Neural progenitor cell (in vitro differentiated cells): ENCODE measurements at places on chromosomes 11 and 22. TPM values are rescaled to one million over a fixed set of nuclear protein-coding genes. Genes with fewer than 3 reads are reported as not detected.

- DNase-seq = no peak
- no peak overlapping the region for H3K27ac ChIP-seq
- no peaks in the 10 kb centered on the region for H3K4me1 ChIP-seq
- H3K36me3 ChIP-seq = no peaks in the 10 kb centered on the region
- H3K4me3 ChIP-seq = no peak overlapping the region
- H3K27me3 ChIP-seq = no peaks in the 10 kb centered on the region
Measured at GRCh38 chr11:128379587-128380580, 207.5 kb downstream of the ETS1 start.

DNA sequence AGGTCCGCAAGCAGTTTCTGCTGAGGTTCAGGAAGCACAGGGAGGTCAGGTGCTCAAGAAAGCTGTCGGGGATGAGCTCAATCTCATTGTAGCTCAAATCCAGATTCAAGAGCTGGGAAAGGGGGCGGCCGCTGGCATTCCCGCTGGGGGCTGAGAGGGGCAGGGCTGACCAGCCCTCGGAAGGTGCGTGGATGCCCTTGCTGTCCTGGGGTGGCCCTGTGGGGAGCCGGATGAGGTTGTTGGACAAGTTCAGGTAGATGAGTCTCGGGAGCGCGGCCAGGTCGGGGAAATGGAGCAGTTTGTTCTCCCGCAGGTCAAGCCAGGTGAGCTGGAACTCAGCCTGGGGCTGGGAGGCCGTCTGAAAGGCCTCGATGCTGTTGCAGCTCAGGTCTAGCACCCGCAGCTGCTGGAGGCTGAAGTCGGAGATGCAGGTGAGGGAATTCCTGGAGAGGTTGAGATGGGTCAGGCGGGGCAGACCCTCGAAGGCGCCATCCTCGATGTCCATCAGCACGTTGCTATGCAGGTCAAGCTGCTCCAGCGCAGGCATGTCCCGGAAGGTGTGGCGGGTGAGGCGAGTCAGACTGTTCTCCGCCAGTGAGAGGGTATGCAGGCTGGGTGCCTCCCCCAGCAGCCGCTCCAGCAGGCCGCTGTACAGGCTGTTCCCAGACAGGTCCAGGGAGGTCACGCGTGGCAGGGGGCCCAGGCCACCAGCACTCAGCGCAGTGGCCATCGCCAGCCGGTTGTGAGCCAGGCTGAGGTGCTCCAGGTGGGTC, 9.8 kb downstream of the LRRC32 start:
- no peaks in the 10 kb centered on the region for H3K4me1 ChIP-seq
- H3K27ac ChIP-seq = no peak overlapping the region

DNA sequence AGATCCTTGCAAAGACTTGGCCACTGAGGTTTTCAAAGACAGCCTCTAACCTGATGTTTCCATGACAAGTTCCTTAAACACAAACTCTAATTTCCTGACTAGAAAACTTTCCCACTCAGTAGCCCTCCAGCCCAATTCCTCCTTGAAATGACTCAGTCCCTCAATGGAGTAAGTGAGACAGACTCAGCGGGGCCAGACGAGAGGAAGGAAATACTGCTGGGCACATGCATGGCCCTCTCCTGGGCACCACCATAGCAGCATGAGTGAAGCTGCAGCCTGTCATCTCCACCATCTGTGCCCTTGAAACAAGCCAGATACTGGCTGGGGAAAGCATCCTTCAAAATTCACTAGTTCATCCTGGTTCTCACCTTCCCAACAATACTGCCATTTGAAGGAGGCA, 76.2 kb upstream of the GDPD4 start:
- no peaks in the 10 kb centered on the region for H3K36me3 ChIP-seq
- H3K4me3 ChIP-seq = no peak overlapping the region
- H3K27me3 ChIP-seq = no peaks in the 10 kb centered on the region
- DNase-seq = no peak

- H3K36me3 ChIP-seq = no peaks in the 10 kb centered on the region
- peaks cover 100% of the 10 kb centered on the region for H3K27me3 ChIP-seq
- no peak overlapping the region for H3K27ac ChIP-seq
- no peak overlapping the region for H3K4me3 ChIP-seq
- DNase-seq = peak; percentile 61
Measured at GRCh38 chr22:22235558-22235957, 9.0 kb upstream of the VPREB1 start.

- H3K27ac ChIP-seq = peak overlapping the region; percentile 1
- H3K36me3 ChIP-seq = no peaks in the 10 kb centered on the region
- H3K4me1 ChIP-seq = peaks cover 38% of the 10 kb centered on the region
- no peaks in the 10 kb centered on the region for H3K27me3 ChIP-seq
Measured at GRCh38 chr11:77401486-77402217, 72.2 kb downstream of the PAK1 start.

DNA sequence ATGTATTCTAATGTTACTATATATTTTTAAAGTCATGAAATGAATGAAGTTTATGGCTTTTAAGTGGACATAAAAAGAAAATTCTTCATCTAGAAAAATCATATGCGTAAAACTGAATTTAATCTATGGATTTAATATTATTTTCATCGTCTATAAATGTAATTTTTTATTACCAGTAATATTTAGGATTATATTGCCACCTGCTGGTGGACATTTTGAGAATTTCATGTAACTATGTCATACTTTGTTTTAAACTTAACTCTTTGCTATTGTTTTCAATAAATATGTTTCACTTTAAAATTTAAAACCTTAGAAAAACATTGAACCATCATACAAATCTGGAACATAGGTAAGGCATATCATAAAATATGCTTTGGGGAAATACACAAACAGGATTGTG, 66.5 kb upstream of the CEP126 start:
- no peaks in the 10 kb centered on the region for H3K36me3 ChIP-seq
- no peaks in the 10 kb centered on the region for H3K27me3 ChIP-seq
- no peak overlapping the region for H3K4me3 ChIP-seq
- DNase-seq = peak; percentile 20
- no peaks in the 10 kb centered on the region for H3K4me1 ChIP-seq

DNA sequence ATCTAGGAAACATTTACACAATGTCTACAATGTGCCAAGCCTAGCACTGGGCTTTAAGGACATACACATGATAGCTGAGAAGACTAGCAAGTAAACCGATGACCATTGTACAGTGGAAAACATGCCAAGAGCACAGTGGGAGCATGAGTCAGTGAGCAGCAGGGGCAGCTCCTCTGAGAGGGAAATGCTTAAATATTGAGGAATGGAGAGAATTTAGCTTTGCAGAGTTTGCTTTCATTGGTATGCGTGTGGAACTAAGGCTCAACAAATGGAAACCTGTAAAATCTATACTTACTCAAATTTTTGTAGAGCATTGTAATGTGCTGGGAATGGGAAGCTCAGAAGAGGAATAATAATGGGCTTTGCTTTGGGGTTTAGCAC, 282.3 kb downstream of the ST3GAL4 start:
- no peaks in the 10 kb centered on the region for H3K27me3 ChIP-seq
- no peak overlapping the region for H3K27ac ChIP-seq
- H3K36me3 ChIP-seq = no peaks in the 10 kb centered on the region
- H3K4me3 ChIP-seq = no peak overlapping the region
- no peak for DNase-seq

DNA sequence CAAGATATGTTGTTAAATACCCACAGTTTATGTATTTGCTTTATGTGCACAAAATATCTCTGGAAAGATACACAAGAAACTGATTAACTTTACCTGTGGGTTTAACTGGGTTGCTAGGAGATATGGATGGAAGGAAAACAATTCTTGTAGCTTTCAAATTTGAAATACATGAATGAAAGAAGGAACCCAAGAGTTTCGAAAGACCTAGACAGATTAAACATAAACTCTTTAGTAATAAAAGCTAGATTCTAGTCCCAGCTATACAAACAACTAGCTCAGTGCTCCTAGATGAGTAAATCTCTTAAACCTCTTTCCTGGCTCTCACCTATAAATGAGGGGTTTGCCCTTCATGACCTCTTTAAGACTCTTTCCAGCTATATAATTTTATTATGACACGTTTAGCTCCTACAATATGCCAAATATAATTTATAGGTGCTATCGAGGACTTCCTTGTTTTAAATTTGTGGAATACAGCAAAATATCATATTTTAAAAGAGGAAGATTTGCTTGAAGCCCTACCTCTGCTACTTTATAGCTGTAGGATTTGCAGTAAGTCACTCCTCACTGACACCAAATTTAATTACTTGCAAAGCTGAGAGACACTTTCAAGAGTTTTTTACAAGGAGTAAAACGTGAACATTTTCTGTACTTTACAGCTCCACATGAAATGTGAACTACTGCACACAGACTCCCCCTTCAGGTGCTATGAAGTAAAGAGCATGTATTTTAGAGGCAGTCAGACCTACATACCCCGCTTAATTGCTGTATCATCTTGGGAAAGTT, 50.7 kb downstream of the RRAS2 start:
- peaks cover 28% of the 10 kb centered on the region for H3K4me1 ChIP-seq
- DNase-seq = peak; percentile 53
- H3K36me3 ChIP-seq = no peaks in the 10 kb centered on the region
- no peaks in the 10 kb centered on the region for H3K27me3 ChIP-seq
- no peak overlapping the region for H3K27ac ChIP-seq

DNA sequence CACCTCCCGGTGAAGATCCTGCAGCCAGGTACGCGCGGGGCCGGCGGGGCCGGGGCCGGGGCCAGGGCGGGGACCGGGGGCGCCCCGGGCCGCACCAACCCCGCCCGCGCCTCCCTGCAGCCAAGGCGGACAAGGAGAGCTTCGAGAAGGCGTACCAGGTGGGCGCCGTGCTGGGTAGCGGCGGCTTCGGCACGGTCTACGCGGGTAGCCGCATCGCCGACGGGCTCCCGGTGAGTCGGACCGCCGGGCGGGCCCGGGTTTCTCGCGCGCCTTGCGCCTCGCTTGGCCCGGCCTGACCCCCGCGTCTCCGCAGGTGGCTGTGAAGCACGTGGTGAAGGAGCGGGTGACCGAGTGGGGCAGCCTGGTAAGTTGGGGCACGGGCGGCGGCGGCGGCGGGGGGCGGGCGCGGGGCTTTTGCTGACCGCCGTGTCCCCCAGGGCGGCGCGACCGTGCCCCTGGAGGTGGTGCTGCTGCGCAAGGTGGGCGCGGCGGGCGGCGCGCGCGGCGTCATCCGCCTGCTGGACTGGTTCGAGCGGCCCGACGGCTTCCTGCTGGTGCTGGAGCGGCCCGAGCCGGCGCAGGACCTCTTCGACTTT, 531 bp downstream of the PIM3 start:
- H3K36me3 ChIP-seq = no peaks in the 10 kb centered on the region
- no peak overlapping the region for H3K27ac ChIP-seq
- peaks cover 8% of the 10 kb centered on the region for H3K27me3 ChIP-seq
- H3K4me1 ChIP-seq = peaks cover 5% of the 10 kb centered on the region
- H3K4me3 ChIP-seq = peak overlapping the region; percentile 69

DNA sequence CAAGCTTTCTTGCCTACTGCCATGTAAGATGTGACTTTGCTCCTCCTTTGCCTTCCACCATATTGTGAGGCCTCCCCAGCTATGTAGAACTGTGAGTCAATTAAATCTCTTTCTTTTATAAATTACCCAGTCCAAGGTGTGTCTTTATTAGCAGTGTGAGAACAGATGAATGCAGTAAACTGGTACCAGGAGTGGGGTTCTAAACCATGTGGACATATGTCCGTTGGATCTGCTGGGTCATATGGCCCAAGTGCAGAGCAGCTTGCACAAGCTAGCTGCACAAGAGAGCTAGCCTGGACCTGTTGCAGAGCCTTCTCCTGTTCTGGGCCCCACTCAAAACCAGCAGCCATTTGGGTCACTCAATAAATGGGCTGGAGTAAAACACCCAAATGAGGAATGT, 177.1 kb downstream of the HIPK3 start:
- no peak for DNase-seq
- H3K4me1 ChIP-seq = no peaks in the 10 kb centered on the region
- no peaks in the 10 kb centered on the region for H3K27me3 ChIP-seq
- no peaks in the 10 kb centered on the region for H3K36me3 ChIP-seq
- H3K4me3 ChIP-seq = no peak overlapping the region
- H3K27ac ChIP-seq = no peak overlapping the region

DNA sequence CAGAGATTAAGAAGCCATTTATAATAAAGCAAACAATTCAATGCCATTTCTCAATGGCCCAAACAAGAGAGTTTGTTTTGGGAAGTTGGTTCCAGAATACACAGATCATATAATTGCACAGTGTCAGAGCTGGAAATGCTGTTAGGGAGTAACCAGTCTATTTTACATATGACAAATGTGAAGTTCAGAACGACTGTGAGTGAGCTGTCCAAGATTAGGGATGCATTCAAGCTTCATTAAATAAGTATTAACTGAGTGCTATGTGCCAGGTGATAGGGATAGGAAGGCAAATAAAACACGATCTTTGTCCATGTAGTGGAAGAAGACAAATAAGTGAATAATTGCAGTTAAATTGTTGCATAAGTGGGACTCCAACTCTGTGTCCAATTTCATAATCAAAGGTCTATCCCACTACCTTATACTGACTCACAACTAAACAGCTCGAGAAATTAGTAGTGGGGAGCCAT, 33.1 kb upstream of the PICALM start:
- H3K4me1 ChIP-seq = no peaks in the 10 kb centered on the region
- H3K27ac ChIP-seq = no peak overlapping the region
- H3K27me3 ChIP-seq = no peaks in the 10 kb centered on the region
- H3K36me3 ChIP-seq = no peaks in the 10 kb centered on the region
- no peak overlapping the region for H3K4me3 ChIP-seq

GRCh38 chr11:121478895-121479697, 26.3 kb upstream of the SORL1-AS1 start:
- peak overlapping the region; percentile 11 for H3K4me3 ChIP-seq
- DNase-seq = peak; percentile 69
- no peaks in the 10 kb centered on the region for H3K27me3 ChIP-seq

DNA sequence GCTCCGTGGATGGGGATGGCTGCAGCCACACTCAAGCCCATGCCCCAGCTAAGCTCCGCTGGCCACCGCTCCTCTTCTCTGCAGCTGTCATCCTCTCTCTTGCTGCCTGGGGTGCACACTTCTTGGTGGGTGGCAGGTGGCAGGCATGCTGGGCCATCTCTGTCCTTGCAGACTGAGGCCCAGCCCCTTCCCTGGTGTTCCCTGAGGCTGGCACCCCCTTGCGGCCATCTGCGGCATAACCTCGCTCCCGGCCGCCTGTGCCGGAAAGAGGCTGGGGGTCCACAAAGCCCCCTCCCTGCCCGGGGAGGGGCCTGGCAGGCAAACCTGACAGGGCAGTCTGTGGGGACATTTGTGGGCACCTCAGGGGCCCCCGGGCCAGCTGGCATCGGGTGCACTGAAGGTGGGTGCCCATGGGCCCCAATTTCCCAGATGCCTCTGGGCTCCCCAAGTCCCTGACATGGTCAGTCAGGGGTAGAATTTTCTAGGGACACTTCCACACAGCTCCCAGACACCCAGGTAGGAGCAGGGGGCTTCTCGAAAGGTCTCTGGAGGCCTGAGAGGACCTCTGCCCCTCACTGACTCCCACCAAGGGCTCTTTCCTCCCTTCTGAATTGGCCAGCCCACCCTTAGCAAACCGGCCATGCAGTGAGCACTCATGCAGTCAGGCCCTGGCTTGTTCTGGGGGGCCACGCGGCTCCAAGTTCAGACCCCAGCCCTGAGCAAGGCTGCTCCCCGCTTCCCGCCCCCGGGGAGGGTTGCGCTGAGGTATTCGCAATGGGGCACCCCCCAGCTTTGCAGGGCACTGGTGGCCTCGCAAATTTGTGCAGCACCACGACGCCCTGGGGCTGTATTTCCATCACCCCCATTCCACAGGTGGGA, 23.5 kb upstream of the TH start:
- H3K4me1 ChIP-seq = peaks cover 29% of the 10 kb centered on the region
- H3K27me3 ChIP-seq = peaks cover 10% of the 10 kb centered on the region
- DNase-seq = peak; percentile 81
- no peaks in the 10 kb centered on the region for H3K36me3 ChIP-seq
- H3K27ac ChIP-seq = no peak overlapping the region
- no peak overlapping the region for H3K4me3 ChIP-seq

The PRODH gene
- 9.3 and 18.8 TPM in 2 replicates for total RNA-seq

The TRPC6 gene
- 0.09 and 0.17 TPM in 2 replicates for total RNA-seq

The CSF2RB gene
- 0.03 TPM in 1 of 2 replicates, not detected in the other for total RNA-seq

The OR52I2 gene
- total RNA-seq = not detected in 2 replicates

The MMP13 gene
- not detected in 2 replicates for total RNA-seq

The NDUFS3 gene
- total RNA-seq = 78.9 and 91.2 TPM in 2 replicates
